ENCODE measurements at places on chromosomes 11 and 22.

DNA sequence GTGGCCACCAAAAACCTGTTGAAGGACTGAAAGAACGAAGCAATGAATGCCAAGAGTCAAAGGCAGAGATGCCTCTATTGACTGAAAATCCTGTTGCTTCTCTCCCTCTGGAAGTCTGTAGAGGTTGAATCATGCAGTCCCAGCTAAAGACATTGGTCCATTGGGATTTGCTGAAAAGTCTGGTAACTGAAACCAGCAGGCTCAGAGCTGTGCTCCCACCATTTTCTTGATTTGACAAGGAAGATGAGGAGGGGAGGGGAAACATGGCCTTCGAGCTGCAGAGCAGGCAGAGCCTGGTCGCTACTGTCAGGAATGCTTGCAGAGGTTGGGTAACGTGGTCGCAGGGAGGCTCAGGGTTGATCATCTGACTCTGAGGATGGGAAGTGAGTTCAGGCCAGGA lies 72.8 kb upstream of the CSNK2A3 start:
- no peak for DNase-seq

DNA sequence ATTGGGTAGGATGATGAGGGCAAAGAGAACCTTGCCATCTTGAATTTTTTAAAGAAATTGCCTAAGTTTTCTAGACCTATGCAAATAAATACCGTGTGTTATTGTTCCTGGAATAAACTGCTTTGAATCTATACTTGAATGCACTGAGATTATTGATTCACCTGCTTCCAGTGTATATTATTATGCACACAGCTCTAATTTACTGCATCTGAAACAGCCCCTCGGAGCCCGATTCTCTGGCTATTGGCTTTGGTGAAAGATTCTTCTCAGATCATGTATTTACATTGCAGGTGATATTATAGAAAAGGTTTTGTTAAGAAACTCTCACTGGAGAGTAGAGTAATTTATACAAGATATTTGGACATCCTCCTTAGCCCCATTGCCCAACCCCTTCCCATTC lies 254.2 kb downstream of the TENM4 start:
- DNase-seq = no peak

DNA sequence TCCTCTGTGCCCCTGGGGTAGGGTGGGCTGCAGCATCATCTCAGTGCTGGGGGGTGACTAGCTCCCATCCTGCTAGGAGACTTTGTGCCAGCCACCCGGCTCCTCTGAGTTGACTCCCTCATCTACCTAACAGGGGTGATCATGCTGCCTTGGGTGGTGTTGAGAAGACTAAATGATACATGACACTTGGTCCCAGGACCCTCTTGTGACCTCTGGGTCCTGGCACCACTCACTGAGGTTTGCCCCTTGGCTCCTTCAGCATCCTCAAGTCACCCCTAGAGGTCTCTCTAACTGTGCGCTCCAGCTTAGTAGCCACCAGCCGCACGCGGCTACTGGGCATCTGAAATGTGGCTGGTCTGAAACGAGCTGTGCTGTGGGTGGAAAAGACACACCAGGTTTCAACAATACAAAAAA lies 72.1 kb downstream of the LRRC32 start:
- DNase-seq = no peak

DNA sequence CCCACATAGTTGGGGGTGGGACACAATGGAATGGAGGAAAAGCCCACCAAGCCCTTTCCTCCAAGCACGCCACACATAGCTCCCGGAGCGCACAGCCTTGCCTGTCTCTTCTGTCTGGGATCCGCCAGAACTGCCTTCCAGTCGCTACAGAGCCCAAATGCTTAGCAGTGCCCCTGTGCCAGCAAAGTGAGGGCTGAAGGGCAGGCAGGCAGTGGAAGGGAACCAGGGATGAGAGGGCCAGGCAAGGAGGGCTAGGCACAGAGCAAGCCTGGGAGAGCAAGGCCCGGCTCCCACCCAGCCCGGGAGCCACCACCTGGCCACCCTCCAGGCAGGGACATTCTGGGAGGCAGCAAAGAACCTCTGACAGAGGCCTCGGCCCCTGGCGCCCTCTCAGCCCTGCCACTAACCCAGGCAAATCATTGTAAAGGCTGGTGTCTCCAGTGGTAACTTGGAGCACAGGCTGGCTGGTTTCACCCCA lies 32.5 kb downstream of the PPP2R1B start:
- DNase-seq = no peak

DNA sequence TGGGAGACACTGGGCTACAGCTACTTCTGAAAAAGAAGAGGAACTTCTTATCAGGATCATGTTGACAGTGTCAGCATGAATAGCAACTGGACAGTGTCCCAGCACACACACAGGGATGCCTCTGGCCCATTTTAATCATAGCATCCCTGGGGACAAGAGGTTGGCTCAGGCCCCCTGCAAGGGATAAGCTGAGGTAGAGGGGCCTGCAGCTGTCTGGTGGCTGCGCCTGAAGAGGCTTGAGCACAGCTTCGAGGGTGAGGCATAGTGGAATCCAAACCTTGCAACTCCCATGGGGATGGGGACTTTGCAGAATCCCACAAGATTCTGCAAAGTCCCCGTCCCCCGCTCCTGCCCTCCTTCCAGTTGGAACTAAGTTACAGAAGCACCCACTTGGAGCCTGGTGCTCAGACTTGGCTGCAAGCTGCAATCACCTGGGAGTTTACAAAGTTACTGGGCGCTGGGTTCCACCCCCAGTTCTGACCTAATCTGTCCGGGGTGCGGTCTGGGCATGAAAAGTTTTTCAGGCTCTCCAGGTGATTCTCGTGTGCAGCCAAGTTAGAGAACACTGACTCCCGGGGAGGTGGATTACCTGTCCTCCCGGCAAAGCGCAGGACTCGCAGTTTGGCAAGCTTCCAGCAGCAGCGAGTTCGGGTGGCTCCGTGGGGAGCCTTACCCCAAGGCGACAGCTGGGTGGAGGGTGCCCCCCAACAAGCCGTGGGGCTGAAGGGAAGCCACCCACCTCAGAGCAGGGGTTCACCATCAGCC lies 16.0 kb upstream of the LINC01488 start:
- DNase-seq = no peak

GRCh38 chr11:71325418-71326327 lies 73.3 kb upstream of the SHANK2 start:
- no peak for DNase-seq

DNA sequence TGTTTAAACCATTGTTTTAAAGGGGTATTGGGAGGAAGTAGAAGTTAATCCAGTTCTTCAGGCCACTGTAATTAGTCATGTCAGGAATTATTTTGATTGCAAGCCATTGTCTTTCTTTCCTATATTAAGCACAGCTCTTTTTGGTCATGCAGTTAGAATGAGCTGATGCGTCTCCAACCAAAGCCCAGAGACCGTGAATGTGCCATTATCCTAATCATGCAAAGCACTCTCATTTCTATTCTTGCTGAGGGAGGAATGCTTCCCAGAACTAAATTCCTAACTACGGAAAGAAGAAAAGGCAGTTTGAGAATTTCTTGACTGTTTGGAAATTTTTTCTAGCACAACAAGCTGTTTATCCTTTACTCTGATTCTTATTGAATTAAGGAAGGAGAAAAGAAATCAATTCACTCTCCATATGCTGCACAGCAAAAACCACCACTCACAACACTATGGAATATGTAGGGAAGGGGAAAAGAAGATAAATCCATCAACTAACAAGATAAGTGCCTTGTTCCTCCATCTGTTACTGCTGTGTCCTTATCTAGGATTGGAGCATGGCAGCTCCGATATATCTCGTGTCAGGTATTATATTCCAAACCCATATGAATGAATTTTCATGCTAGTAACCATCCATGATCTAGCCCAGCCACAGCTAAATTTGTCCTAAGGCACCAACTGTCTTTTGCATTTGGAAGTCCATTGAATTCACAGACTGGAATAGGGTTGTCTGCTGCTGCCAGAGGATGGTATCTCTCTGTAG lies 70.8 kb downstream of the NTM start:
- DNase-seq = no peak

DNA sequence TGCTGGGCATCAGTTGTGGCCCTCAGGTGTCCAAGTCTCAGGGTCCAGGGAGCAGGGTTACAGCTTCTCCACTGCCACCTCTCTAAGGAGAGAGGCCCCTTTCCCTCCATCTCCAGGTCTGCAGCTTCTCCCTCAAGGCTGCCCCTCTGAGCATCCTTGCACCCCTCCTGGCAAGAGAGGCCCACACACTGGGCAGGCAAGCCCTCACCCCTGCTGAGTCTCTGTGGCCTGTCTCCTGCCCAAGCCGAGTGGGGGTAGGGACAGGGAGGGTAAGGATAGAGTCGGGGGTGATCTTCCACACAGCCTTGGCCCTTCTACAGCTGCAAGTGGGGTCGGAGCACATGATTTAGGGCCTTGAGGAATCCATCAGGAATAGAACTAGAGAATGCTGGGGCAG lies 76.6 kb downstream of the ST3GAL4 start:
- DNase-seq = no peak

DNA sequence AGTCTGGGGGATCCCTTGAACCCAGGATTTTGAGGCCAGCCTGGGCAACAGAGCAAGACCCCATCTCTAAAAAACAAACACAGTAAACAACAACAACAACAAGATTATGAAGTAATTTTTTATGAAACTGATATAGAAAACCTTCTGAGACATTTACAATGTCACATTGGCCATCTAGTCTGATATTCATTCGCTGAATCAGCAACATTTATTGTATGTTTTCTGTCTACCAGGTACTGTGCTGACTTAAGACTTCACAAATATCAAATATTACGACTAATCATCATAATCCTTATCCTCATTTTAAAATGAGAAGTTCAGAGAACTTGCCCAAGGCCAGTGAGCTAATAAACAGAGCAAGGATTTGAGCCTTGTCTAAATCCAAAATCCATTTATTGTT lies 120.8 kb downstream of the ATM start:
- no peak for DNase-seq

DNA sequence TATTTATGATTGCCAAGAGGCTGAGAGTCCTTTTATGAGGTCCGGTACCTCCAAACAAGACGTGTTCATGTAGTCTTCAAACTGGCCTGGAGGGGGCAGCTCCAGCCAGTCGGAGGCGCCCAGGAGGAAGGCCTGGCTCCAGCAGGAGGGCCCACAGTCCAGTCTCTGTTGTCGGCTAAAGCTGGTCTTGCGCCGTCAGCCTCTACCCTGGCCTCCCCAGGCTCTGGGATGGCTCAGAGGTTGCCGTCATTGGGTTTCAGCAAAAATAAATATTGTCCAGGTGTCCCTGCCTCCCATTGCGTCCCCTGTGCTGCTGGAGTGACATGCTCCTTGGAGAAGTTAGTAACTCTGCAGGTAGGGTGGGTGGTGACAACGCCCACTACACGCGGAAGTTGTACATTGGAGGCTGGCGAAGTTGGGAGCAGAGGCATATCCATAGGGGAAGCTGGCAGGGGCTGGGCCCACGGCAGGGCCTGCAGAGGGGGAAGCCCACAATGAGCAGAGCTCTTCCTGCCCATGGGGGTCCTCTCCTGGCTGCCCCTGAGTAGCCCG lies 1.0 kb upstream of the SLC25A1 start:
- no peak for DNase-seq

DNA sequence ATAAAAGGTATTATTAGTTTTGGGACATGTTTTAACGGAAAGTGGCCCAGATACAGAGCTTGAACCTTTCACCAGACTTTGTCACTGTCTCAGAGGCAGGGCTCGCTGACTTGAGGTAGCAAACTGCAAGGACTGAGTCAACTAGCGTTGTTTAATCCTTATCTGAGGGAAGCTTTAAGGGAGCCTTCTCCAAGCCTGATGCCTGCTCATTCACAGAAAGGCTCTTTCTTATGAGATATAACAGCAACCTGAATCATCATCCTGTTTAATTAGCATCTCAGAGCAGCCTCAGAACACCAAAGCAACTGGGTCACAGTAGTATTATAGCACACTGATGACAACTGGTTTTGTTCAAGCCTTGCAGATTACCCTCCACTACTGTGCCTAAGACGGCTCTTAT lies 54.2 kb upstream of the CYP2D6 start:
- DNase-seq = no peak

DNA sequence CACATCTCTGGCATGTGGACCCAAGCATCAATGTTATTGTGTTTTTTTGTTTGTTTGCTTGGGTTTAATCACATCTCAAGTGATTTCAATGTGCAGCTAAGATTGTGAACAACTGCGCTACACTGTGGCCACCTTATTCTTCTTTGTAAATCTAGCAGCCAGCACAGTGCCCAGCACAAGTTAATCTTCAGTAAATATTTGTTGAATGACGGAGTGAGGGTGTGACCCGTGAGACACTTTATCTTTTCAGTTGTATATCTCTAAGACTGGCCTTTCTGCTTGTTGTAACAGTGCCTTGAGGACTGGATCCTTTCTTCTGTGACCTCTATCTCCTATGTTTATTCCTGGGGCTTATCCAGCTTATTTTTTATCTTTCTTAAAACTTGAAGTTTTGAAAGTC lies 21.4 kb upstream of the AMOTL1 start:
- DNase-seq = no peak

GRCh38 chr11:130915603-130916237 lies 559 bp downstream of the SNX19 start:
- DNase-seq = no peak

GRCh38 chr11:26188554-26188953 lies 143.4 kb upstream of the ANO3 start:
- DNase-seq = no peak

- no peak for DNase-seq
Observed at GRCh38 chr22:21013657-21014201, 1.2 kb upstream of the P2RX6 start.

DNA sequence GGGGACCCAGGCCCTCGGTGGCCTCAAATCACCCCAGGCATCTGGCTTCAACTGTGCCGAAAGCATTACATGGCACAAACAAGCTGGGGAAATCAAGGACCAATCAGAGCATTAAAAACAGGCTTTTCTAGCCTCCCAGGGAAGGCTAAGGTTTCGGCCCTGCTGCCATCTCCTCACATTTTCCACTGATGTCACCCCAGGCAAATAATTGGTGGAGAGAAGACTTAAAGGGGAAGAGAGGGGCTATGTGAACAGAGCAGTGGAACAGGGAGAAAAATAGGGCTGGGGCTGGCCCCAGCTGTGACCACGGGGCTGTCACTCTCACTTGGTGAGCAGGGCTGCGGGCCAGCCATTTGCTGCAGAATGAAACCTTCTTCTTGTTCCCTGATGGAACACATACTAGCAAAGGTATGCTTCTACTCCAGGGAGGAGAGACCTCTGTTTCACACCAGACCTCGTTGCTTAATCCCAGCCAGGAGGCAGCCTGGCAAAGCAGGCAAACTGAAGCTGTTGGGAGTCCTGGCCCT lies 581.3 kb downstream of the SOX6 start:
- no peak for DNase-seq

DNA sequence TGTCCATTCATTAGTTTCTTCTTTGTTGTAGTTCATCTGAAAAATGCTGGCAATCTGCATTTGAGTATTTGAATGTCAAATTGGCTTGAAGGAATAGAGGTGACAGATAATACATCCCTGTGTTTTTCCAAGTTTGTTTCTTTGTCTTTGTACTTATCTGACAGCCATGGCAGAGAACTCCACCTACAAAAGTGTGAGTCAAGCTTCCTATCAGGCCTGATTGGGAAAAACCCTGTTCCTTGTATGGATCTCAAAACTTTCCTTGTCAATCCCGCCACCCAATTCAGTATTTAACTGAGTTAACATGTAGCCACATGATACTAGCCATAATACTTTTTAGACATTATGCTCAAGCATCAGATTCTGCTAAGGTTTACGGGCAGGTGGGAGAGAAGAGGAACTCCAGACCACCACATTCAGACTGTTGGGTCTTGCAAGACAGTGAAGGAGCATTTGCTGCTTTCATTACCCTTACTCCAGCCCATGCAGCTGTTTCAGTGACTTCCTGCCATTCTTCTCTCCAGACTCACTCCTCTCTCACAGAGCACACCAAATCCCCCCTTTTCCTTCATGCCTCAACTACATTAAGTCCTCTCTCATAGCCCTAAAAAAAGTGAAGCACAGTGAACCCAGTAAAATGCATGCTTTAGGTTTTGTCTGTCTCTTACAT lies 65.9 kb downstream of the BLID start:
- no peak for DNase-seq

GRCh38 chr11:124602193-124602592 lies 9.0 kb upstream of the PANX3 start:
- no peak for DNase-seq
